ENCODE measurements at places on chromosomes 13 and 19.

DNA sequence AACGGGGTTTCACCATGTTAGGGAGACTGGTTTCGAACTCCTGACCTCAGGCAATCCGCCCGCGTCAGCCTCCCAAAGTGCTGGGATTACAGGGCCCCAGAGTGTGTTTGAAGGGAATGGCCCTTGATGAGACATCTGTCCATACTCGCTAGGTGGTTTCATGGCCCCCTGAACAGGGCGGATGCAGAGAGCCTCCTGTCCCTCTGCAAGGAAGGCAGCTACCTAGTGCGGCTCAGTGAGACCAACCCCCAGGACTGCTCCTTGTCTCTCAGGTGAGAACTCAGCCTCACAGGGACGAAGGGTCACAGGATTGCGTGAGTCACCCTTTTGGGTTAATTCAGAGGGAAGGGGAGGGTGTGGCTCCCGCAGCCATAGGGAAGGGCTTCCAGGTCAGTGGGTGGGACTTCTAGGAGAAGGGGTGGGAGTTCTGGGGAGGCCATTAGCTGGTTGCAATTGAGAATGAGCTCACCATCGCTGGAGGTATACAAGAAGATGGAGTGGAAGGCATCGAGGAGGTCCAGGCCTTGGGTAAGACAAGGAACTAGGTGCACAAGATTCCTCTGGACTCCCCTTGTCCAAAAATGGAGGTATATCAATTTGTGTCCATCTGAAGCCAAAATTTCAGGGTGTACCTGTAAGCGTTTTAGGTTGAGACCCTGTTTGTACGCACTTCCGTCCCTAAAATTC, 9.2 kb downstream of the SHD start:
- H3K4me3 ChIP-seq, result no peak overlapping the region

DNA sequence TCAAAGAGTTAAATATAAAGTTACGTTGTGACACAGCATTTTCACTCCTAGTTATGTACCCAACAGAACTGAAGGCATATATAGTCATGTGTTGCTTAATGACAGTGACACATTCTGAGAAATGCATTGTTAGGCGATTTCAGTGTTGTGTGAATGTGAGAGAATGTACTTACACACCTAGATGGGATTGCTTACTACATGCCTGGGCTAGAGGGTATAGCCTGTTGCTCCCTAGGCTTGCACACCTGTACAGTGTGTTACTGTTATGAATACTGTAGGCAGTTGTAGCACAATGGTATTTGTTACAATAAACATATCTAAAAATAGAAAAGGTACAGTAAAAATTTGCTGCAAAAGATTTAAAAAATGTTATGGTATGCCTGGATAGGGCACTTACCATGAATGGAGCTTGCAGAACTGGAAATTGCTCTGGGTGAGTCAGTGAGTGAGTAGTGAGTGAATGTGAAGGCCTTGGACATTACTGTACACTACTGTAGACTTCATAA, 89.2 kb downstream of the DHRS12 start:
- H3K36me3 ChIP-seq, result no peaks in the 10 kb centered on the region
- no peak overlapping the region for H3K27ac ChIP-seq
- DNase-seq, result no peak
- no peaks in the 10 kb centered on the region for H3K27me3 ChIP-seq

- H3K4me1 ChIP-seq, result no peaks in the 10 kb centered on the region
- no peaks in the 10 kb centered on the region for H3K27me3 ChIP-seq
- H3K4me3 ChIP-seq, result no peak overlapping the region
Measured at GRCh38 chr13:22357132-22357531, 686.3 kb downstream of the FGF9 start.

GRCh38 chr13:50334944-50335343, 319.7 kb downstream of the KCNRG start:
- no peaks in the 10 kb centered on the region for H3K36me3 ChIP-seq
- no peaks in the 10 kb centered on the region for H3K27me3 ChIP-seq
- H3K4me3 ChIP-seq, result no peak overlapping the region
- no peak overlapping the region for H3K27ac ChIP-seq
- no peaks in the 10 kb centered on the region for H3K4me1 ChIP-seq

DNA sequence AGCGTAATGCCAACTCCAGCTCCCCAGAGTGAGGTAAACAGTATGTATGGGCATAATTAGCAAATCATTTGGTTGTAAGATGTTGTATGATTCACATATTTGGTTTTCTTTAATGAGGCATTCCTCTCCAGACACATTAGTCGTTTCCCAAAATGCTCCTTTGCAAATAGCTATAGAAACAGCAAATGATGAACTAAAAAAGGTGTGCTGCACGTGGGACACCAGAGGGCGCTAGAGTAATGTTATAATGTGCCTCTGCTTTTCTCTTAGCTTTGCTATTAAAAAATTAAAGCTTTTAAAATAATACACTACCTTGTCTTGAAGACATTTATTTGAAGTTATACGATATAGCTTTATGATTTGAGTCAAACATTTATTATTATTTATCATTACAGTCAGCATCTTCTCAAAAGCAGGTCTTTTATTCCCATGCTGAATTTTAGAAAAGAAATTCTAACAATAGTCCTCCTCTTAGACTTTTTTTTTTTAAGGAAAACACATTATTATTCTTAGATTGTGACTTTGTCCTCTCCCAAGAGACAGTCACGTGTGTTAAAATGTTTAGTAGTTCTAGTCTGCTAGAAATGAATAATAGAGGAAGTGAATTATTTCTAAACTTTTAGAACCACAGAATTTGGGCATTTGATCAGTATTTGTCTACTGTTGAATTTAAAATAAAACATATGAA, 121.6 kb upstream of the FRY start:
- no peak for DNase-seq
- no peak overlapping the region for H3K27ac ChIP-seq
- no peaks in the 10 kb centered on the region for H3K36me3 ChIP-seq
- no peaks in the 10 kb centered on the region for H3K4me1 ChIP-seq

Measured in aorta (tissue), 5 donors.